Neural progenitor cell (in vitro differentiated cells): ENCODE measurements at places on chromosomes 16 and 17.

DNA sequence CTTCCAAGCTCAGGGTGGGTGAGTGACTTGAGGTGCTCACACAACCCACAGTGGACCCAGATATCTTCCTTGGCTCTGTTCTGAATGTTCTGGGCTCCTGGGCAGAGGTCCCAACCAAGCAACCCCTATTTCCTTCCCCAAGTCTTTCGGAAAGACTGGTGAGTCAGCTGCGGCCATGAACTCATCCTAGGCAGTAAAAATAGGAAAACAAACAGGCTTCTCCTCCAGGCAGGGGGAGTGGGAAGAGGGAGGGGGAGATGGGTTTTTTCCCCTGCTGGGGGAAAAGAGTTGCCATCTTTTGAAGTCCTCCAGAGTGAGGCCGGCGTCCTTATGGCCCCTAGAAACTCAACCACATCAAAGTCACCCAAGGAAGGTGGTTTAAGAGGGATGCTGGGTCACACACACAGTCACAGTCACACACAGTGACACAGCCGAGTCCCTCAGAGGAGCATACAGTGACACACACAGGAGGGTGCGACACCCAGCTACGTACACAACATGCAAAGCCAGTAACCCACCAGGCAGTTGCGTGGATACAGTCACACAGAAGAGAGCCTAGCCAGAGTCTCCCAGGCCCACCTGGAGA, 16.0 kb upstream of the DLX4 start:
- DNase-seq, result no peak

GRCh38 chr16:10982465-10983150, 38.2 kb downstream of the CLEC16A start:
- DNase-seq, result no peak

DNA sequence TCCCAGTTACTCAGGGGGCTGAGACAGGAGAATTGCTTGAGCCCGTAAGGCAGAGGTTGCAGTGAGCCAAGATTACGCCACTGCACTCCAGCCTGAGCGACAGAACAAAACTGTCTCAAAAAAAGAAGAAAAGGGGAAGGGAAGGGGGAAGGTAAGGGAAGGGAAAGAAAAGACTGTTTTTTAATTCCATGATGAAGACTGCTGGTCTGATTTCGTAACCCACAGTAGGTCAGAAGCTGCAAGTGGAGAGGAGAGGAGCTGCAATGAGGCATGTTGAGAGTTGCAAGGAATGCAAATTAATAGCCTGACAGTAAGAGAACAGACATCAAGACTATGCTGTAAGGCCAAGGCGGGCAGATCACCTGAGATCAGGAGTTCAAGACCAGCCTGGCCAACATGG, 33.3 kb downstream of the HELZ start:
- no peak for DNase-seq

- DNase-seq, result peak; percentile 21
Observed at GRCh38 chr16:9408297-9408878, 316.9 kb downstream of the HAPSTR1 start.

GRCh38 chr17:3554440-3554839, 3.2 kb downstream of the TRPV3 start:
- DNase-seq, result no peak

- peak; percentile 87 for DNase-seq
Observed at GRCh38 chr17:79838522-79839274, 542 bp downstream of the CBX4 start.

DNA sequence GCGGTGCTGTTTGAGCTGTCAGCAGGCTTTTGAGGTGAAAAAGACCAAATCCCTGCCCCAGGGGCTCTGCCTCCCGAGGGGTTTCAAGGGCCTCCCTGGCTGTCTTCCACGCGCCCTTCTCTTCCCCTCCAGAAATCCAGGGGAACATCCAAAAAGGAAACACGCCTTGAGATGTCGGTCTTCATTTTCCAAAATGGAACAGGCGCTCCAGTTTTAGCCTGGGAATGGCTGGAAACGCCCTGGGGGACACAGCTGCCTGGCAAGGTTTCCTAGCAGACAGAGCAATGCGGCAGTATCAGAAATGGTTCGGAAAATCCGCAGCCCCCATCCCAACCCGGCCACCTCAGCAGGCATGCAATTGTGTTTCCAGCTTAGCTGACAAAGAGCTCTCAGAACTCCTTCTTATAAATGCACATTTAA, 16.6 kb upstream of the LITAF start:
- DNase-seq, result peak; percentile 83

GRCh38 chr17:82439194-82439828, 11.2 kb downstream of the CYBC1 start:
- no peak for DNase-seq

DNA sequence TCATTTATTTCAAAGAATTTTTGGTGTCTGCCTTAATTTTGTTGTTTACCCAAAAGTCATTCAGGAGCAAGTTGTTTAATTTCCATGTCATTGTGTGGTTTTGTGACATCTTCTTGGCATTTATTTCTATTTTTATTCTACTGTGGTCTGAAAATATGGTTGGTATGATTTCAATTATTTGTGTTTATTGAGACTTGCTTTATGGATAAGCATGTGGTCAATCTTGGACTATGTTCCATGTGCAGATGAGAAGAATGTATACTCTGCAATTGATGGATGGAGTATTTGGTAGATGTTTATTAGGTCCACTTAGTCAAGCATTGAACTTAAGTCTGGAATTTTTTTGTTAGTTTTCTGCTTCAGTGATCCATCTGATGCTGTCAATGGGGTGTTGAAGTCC, 383.0 kb downstream of the PMP22 start:
- no peak for DNase-seq

GRCh38 chr16:10122546-10122945, 59.7 kb downstream of the GRIN2A start:
- DNase-seq, result peak; percentile 16

DNA sequence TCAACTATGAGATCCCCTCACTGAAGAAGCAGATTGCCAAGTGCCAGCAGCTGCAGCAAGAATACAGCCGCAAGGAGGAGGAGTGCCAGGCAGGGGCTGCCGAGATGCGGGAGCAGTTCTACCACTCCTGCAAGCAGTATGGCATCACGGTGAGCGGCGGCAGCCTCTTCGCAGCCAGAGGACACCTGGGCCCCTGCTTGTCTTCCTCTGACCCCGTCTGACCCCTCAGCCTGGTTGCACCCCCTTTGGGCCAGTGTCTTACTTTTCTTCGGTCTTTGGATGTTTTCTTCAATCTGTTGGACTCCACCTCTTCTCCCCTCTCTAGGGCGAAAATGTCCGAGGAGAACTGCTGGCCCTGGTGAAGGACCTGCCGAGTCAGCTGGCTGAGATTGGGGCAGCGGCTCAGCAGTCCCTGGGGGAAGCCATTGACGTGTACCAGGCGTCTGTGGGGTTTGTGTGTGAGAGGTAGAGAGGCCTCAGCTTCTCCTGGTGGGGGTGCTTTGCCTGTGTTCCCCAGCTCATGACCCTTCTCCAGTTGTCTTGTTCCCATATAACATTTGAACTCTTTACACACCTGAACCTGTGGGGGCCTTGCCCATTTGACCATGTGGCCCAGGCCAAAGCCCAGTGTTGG, 4.4 kb downstream of the CDK5RAP3 start:
- DNase-seq, result no peak

- peak; percentile 84 for DNase-seq
Observed at GRCh38 chr17:76385892-76386786, 1.7 kb downstream of the SPHK1 start.

DNA sequence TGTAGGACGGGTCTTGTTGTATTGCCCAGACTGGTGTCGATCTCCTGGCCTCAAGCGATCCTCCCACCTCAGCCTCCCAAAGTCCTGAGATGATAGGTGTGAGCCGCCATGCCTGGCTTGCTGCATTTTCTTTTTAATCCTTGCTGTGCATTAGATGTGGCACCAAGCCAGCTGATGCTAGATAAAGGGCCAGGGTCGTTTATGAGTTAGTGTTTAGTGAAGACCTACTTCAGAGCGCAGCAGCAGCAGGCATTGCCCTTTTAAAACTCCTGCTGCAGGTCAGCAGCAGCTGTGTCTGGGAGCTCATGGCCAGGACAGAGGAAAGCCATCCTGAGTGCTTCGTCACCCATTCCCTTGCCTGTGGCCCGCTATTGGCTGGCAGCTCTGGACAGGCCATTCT, 237.3 kb downstream of the CCDC182 start:
- DNase-seq, result no peak

DNA sequence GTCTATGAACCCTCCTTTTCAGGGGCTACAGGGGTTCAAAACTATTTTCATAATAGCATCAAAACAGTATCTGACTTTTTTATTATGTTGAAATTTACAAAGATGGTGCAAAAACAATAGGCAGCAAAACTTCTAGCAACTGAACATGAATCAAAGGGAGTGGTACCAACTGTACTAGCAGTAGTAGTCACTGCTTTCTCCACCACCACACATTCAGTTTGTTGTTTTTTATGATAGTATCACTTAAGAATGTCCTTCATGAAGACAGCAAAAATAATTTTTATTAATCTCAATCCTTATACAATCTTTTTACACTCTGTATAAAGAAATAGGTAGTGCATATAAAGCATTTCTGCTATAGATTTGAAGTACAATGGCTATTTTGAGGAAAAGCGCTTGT, 47.6 kb downstream of the MED13 start:
- DNase-seq, result no peak

- DNase-seq, result peak; percentile 83
Observed at GRCh38 chr17:75587675-75588595, at the start of gene MYO15B. Gene MYO15B (plus strand): TSS chr17:75587800. CDS start chr17:75588058, 258 bp downstream.

- DNase-seq, result no peak
Observed at GRCh38 chr16:15822957-15823356, 33.9 kb downstream of the MYH11 start.

- no peak for DNase-seq
Observed at GRCh38 chr17:39662551-39663339, 2.4 kb upstream of the TCAP start.

DNA sequence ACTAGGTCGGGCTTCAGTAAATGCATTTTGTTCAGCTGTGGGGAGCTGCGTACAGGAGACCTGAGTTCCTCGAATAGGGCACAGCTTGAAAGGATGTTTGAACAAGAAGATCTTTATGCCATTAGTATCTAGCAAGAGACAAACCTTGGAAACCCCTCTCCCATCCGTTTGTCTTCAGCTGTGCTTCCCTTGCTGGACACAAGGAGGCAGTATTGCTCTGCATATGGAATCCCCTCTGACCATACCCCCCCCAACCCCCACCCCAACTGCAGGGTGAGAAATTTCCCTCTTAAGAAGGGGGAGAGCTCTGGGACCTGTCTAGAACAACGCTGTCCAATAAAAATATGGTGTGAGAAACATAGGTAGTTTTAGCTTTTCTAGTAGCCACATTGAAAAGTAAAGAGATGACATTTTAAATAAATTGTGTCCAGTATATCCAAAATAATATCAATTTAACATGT, 1.6 kb downstream of the MRM1 start:
- peak; percentile 84 for DNase-seq

DNA sequence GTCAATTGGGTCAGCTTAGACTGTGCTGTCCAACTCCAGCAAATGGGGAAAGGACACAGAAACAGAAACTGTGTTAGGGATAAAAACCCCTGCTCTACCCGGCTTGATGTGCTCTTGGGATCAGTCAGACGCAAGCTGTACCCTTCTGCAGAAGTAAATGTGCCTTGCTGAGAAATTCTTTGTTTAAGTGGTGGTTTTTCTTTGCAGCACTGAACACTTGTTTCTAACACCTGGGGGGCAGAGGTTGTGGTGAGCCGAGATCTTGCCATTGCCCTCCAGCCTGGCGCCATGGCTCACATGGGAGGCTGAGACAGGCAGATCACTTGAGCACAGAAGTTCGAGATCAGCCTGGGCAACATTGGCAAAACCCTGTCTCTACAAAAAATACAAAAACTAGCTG, 18.5 kb upstream of the ARL4D start:
- DNase-seq, result no peak

- no peak for DNase-seq
Observed at GRCh38 chr17:83203073-83203471, 123.7 kb downstream of the METRNL start.

GRCh38 chr16:26705346-26705745, 361.4 kb upstream of the C16orf82 start:
- DNase-seq, result no peak

DNA sequence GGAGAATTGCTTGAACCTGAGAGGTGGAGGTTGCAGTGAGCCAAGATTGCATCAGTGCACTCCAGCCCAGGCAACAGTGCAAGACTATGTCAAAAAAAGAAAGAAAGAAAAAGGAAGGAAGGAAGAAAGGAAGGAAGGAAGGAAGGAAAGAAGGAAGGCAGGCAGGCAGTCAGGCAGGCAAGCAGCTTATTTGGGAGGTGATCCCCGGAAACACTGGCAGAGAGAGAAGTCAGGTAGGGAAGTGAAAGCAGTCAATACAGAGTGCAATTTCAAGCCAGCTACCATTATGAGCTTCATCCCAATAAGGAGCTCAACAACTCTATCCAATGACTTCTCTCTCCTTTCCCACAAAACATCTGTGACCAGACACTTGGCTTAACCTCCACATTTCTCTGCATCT, 83.0 kb upstream of the TBC1D3K start:
- DNase-seq, result no peak

DNA sequence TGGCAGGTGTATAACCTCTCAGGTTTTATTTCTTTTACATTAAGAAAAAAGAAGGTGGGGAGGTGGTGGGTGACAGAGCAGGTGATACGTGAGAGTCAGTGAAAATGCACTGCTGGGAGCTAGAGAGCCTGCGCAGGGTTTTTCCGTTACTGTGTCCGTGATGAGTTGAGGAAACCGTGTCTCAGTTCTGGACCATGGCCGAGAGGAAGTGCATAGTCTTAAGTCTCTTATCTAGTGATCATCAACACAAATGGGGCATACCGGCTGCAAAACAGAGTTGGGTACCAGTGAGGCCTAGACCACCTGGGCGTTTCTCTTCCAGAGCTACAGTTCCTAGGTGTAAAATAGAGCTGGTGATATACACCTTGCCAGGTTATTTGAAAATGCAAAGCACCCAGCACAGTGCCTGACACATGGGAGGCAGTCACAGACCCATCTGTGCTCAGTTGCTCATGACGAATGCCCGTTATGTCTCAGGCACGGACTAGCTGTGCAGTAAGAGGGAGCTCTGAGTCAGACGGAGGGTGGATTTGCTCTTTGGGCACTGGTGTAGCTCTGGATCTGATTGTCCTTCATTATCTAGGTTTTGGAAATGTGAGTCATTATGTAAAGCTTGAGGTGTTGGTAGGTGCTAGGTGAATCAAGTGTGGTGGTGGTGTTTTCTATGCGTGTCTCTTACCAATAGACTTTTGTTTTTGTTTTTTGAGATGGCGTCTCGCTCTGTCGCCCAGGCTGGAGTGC, 60.9 kb downstream of the RPTOR start:
- DNase-seq, result no peak

GRCh38 chr17:78357177-78357586, 2.7 kb downstream of the SOCS3 start:
- DNase-seq, result no peak

DNA sequence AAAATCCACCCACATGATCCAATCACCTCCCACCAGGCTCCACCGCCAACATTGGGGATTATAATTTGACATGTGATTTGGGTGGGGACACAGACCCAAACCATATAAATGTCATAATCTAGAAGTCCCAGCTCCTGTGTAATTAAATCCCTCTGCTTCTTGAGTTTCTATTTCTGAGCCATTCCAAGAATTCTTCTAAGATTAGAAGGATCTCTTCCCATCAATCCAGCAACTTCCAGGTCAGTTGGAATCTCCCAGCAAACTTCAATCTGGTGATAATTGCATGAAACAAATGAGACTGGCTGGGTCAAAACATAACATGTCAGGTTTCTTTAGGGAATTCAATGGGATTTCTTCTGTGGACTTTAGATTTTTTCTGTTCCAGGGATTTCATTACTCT, 127.8 kb upstream of the CDH5 start:
- no peak for DNase-seq
